Activated naive CD4-positive, alpha-beta T cell (primary cell): ENCODE measurements at places on chromosomes 3 and 15.

DNA sequence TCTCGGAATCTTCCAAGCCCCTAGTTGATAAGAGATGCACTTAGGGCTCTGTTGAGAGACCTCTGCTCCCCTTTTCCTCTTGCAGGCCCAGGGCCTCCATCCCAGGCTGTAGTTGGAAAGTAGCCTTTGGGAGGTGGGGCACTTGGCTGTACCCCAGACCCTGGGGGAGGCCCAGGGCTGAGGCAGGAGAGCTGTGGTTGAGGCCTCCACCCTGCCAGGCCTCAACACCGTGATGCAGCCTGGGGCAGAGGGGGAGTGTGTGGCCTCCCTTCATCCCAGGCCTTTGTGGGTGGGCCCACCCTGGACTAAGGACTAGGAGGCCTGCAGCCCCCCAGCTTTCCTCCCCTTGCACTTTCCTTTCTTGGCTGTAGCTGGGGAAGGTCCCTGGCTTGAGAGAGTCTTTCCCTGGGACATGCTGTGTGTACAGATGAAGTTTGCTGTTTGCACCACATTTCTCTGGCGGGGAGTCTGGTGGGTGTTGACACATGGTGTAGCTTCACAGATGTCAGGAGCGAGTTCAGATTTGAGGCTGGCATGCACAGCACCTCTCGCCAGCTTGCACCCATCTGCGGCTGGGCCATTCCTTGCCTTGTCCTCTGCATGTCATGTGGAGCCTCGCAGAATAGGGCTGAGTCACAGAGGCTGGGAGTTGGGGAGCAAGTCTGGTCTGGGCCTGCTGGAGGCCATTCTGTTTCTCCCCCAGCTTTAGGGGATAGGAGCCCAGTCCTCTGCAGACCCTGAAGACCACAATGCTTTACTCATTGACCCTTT, 13.7 kb downstream of the PLEKHO2 start:
- no peak for DNase-seq

DNA sequence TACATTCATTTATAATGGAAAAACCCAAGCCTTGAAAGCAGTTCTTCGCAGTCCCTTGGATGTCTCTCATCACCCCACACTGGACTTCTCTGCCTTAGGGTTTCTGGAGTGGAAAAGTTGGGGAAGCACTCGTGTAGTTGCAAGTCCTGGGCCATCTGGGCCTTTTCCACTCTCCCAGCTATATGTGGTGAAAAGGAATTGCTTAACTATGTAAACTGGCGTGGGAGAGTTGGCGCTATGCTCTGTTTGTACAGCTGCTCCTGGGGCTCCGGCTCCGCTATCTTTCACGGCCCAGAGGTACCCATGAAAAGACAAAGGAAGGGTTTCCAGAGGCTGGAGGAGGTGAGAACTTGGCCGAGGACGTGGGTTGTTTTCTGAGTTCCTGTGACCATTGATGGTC, 81.1 kb upstream of the MYZAP start:
- no peak for DNase-seq

GRCh38 chr15:60371175-60372051, 26.4 kb downstream of the ANXA2 start:
- no peak for DNase-seq

- no peak for DNase-seq
These were observed 47.0 kb downstream of the LRIG1 start for GRCh38 chr3:66453651-66454463.

- DNase-seq = no peak
These were observed 1488.1 kb downstream of the OTOL1 start for GRCh38 chr3:162984746-162985145.

GRCh38 chr15:58748040-58748851, 1.3 kb downstream of the ADAM10 start:
- no peak for DNase-seq

- no peak for DNase-seq
These were observed 45.8 kb upstream of the LRRN1 start for GRCh38 chr3:3753416-3753815.

DNA sequence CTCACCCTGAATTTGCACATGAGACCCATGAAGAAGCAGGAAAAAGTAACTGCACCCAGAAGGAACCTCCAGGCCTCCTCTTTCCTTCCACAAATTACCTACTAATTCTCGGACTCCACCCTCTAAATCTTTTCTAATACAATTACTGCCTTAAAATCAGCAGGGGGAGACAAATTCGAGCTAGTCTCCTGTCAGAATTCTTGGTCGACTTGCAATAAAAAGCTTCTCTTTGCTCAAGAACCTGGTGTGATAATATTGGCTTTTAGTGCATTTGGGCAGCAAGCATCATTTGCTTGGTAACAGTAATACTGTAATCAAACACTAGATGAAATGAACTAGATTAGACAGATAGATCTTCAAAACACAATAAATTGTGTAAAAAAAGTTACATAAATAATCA, 281.9 kb downstream of the RAP2B start:
- no peak for DNase-seq

GRCh38 chr3:168116279-168116678, 20.6 kb upstream of the GOLIM4 start:
- DNase-seq = no peak

GRCh38 chr3:105093371-105094252, 273.1 kb upstream of the ALCAM start:
- DNase-seq = no peak

DNA sequence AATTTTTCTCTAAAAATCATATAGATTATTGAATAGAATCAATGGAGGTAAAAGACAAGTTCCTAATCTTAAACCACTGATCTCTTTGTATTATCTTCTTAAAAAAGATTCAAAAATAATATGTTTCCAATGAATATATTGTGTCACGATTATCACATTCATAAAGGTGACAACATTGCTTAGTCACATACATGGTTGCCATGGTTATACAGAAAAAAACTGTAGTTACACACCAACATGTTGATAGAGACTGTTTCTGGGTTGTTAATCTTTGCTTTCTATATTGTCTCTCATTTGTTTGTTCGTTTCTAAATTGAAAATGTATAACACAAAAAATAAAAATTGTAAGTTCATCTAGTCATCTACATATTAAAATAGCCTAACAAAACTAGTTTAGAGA, 376.0 kb upstream of the ALCAM start:
- DNase-seq = no peak

DNA sequence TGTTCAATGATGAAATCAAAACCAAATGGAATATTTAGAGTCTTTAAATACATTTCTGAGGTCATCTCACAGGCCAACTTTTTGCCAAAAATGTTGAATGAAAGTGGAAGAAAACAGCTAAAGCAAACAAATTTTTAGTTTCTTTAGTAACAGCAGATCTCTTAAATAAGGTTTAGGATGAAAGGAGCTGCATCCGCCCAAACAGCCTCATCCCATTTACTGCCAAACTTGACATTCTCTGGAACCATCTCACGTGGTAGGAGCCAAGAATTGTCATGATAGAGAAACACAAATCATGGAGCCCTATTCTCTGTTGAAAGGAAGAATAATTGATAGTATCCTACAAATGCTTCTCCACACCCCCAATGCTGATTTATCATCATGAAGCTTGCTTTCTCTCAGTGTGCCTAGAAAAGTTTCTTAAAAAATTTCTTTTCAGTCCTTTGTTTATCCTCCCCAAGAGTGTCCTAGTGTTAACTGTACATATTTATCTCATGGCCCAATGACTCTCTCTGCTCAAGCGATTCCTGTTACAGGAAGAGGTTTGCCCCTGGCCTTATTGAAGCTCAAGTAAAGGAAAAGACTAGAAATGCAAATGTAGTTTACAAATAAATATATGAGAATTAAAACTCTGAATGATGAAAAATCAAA, 23.4 kb downstream of the SLC9A9 start:
- DNase-seq = no peak
